ENCODE measurements at places on chromosomes 2 and 18.
A peak's percentile ranks its signal among the peaks of the same experiment; 100 is the strongest.

GRCh38 chr18:8826971-8827370 is 121.6 kb downstream of the MTCL1 start:
- no peak for DNase-seq

DNA sequence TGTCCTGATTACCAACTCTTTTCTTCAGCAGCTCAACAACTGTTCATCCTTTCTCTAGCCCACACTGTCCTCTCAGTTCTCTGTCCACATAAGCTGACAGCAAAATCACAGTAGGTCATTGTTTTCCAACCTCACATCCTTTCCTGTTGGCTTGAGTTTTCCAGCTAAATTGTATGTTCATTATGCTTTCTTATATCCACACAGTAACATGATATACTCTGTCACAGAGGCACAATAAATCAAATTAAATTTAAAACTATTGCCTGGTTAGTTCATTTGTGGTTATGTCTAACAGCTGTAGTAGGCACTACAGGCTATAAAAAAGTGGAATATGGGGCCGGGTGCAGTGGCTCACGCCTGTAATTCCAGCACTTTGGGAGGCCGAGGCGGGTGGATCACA is 179.9 kb downstream of the ETAA1 start:
- DNase-seq = no peak

- DNase-seq = peak; percentile 14
Observed at GRCh38 chr2:236352761-236353593, 88.8 kb upstream of the ASB18 start.

- peak; percentile 38 for DNase-seq
Observed at GRCh38 chr2:60958361-60958760, 59.2 kb upstream of the PEX13 start.

GRCh38 chr2:121689356-121689755 is 40.1 kb upstream of the CLASP1 start:
- peak; percentile 48 for DNase-seq

DNA sequence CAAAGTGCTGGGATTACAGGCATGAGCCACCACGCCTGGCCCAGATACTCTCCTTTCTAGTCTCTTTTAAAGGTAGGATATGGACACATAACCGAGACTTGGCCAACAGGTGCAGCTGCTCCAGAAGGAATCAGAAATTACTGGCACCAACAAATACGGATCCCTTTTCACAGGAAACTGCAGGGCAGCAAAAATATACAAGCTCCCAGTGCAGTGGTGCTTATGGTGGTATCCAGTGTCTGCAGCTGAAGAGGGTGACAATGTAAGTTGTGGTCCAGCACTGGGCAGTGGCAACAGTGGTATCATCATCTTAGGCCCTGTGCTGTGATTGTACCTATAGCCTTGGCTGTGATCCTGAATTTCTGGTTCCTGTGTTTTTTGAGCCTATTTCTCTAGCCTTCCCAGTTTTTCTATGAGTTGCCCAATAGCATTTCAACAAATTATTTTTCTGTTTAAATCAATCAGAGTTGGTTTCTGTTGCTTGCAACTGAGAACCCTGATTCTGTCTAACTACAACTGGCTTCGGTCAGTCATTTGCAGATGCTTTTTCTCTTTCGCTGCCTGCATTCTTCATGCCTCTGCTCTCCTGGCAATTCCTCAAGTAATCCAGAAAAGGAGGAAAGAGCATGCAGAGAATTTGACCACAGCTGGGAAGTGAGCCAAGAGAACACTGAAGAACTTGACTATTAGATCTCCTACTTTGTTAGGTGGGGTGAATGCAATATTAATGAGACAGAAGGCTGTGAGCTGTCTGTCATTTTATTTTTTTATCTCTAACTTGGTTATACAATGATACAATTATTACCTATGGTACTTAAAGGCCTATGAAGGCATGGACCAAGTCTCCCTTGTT is 30.8 kb upstream of the EML4 start:
- DNase-seq = peak; percentile 97

DNA sequence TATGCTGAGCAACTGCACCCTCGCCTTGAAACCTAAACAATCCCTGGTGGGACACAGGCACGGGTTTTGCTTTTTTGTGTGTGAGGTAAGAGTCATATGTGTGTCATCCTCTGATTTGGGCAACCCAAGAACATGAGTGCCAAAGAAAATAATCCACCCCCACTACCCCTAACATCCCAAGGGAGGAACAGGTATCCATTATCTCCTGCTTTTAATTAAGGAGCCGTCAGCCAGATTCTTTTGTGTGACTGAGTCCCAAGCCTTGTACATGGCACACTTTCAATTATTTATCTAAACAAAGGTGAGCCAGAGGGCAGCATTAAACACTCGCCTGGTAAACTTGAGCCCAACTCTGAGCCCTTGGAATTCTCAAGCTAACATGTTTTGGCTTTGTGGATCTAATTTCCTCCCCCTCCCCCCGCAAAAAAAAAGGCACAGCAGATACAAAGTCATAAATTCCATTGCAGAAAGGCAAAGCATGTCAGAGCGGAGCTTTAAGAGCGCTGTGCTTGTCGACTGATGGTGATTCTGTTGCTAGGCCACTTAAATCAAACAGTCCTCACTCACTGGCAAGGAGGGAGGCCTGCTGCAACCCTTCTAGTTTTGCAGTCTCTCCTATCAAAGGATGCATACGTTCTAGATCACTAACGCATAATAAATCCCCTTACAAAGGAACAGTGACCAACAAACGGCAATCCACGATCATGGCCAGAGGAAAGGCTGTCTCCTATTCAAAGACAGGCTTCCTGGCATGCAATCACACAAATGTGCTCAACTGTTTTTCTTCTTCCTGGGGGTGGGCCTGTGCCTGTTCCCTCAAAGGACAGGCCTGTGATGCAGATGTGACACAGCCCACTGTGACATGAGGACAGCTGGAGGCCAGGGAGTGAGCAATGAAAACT is 143.5 kb upstream of the LMAN1 start:
- DNase-seq = peak; percentile 88

DNA sequence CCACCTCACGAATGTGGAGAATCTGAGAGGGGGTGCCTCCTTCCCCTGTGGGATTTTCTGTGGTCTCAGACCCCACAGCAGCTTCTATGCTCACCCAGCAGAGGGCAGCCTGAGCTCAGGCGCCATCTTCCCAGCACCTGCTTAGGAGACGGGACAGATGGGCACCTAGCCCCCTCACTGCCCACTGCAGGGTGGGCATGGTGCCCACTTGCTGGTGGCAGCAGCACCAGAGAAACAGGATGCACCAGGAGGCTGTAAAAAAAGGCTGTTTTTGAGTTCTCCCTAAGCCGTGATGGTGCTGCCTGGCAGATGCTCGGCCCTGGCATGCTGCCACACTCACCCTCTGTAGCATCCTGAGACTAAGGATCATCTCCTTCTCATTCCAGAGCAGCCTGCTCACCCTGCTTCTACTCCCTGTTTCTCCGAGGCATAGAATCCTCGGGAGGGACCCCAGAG is 19.1 kb upstream of the SLC20A1 start:
- peak; percentile 79 for DNase-seq

DNA sequence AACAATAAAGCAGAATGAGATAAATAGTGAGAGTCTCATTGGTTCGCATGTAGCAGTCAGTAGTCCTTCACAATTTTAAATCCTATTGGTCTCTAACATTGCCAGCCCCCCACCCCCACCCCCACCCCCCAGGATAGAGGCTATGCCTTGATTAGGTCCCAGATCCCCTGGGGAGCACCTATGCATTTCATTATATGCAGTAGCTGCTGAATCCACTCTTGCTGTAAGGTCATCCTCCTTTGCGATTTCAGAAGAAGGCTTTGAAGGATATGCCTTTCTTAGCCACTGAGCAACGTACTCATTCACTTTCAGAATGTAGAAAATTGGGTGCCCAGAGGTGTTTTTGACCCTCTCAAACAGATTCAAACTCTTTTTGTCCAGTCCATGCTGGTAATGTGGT is 382.8 kb upstream of the GALNT5 start:
- DNase-seq = no peak

DNA sequence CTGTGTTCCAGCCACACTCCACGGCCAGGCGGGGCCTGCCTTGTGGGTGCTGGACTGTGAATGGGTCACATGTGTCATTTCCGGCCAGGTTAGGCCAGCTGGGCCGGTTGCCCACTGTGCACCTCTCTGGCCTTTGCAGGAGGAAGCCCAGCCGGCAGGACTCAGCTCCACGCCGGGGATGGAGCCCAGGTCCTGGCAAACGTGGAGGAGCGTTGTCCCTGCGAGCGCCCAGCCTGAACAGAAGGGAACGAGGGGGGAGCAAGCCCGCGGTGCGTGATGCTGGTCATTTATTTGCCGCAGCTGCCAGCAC is 152.9 kb downstream of the PXDN start:
- DNase-seq = no peak

DNA sequence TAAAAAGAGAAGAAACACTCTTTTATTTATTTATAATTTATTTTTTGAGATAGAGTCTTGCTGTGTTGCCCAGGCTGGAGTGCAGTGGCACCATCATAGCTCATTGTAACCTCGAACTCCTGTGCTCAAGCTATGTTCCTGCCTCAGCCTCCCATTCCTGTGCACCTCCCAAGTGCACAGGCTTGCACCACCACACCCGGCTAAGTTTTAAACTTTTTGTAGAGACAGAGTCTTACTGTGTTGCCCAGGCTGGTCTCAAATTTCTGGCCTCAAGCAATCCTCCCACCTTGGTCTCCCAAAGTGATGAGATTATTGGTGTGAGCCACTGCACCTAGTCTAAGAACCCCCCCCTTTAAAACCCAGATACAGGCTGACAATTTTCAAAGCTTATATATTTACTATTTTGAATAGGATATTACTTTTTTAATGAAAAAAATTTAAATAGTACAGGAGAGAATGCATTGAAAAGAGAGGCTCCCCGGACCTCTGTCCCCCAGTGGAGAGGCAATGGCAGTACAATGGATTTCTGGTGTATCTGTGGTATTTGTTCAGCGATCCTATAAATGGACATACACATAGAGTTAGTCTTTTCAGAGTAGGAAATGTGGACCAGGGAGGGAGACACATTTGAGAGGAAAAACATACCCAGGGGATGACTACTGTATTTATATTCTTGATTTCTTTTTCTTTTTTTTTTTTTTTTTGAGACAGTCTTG is 48.1 kb upstream of the CNOT11 start:
- DNase-seq = peak; percentile 9

DNA sequence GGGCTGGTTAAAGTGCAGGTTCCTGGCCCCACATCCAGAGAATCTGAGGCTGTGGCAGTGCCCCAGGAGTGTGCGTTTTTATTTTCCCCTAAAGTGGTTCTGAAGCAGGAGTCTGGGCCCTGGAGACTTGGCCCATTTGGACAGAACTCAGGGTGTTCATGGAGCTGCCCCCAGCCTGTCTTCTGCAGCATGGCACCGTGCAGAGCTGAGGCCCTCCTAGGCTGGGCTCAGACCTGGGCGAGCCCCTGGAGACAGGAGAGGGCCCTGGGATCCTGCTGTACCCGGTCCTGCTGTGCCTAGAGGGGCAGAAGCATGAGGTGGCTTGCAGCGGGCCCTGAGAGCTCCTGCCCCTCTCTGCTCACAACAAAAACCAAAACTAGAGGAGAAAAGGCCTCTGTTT is 58.8 kb upstream of the B3GNT7 start:
- DNase-seq = no peak

DNA sequence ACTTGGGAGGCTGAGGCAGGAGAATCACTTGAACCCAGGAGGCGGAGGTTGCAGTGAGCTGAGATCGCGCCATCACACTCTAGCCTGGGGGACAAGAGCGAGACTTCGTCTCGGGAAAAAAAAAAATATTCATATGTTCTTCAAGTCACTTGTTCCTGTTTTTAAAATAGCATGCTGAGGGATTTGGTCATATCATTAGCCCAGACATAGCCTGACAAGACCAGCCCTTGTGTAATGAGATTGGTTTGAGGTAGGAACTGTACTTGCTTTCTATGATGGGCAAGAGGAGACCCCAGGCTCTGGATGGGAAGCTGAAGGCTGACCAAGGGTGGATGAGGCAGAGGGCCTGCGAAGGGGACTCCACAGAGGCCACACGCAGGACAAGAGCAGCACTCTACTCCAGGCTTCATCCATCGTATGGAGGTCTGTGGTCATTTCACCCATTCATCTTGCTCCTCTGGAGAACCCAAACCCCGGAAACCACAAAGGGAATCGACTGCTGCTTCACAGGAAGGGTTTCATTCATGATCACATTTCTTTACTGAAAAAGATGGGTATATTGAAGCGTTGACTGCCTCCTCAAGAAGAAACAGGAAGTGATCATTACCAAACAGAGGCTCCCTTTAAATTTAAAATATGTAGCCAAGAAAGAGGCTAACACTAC is 87.1 kb upstream of the ZNF397 start:
- no peak for DNase-seq

- DNase-seq = peak; percentile 81
Observed at GRCh38 chr2:159744363-159744762, 32.1 kb downstream of the MARCHF7 start.

DNA sequence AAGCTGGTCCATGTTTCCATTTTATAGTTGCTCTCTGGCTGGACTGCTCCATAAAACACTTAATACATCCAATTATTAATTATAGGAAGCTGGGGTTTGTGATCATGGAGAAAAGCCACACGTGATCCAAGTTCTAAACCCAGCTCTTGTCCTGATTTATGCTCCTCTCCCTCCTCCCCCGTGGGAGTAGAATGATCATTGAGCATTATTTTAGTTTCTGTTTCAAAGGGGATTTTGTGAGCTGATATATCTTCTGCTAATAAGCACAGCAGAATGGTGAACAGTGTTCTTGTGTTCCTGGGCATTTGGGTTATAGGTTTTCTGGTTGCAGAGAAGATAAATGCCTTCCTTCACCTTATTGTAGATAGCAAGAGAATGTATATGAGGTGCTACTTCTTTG is 135.7 kb upstream of the TMEM200C start:
- DNase-seq = no peak

GRCh38 chr18:49021433-49022129 is 70.8 kb upstream of the SMAD7 start:
- peak; percentile 30 for DNase-seq

- no peak for DNase-seq
Observed at GRCh38 chr2:215288112-215288815, 23.6 kb upstream of the ATIC start.

DNA sequence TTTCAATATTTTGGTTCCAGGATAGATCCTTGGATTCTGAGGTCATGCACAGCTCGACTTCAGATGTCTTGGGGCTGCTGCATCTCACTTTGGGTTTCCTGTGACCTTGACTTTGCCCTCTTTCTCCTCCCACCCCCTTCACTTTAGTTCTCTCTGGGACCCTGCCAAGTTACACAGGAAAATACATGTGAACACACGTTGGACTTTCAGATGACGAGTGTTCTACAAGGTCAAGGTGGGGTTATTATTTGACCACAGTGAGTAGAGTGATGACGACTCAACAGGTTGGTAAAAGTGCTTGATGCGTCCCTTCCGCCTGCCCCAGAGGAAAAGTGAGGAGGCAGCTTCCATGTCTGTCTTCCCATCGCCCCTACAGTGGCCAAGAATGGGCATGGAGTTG is 122.4 kb upstream of the SMAD2 start:
- no peak for DNase-seq

- DNase-seq = peak; percentile 86
Observed at GRCh38 chr18:54775686-54776085, 52.6 kb upstream of the RAB27B start.

GRCh38 chr2:217047631-217048030 is 187.8 kb upstream of the TNP1 start:
- DNase-seq = no peak

DNA sequence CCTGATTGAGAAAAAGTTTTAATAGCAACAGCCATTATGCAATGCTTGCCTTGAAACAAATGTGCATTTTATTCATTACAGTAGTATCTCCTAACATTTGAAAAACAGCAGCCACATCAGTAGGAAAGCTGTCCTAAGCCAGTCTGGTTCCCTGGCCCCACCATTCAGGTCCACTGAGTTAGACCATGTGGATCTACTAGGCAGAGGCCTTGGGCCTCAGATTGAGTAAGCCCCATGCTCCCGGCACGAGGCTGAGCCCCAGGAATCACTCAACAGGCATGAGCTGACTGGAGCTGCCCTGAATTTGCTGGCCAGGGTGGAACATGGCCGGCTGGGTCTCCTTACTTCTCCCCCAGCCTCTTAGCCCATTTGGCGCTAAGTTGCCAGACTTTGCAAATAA is 103.4 kb downstream of the ZFP36L2 start:
- DNase-seq = no peak
